ENCODE measurements at places on chromosomes 2 and 18. TPM values are rescaled to one million over a fixed set of nuclear protein-coding genes. Genes with fewer than 3 reads are reported as not detected.
A peak's percentile ranks its signal among the peaks of the same experiment; 100 is the strongest.

The CD226 gene
- total RNA-seq = 0.94 TPM

DNA sequence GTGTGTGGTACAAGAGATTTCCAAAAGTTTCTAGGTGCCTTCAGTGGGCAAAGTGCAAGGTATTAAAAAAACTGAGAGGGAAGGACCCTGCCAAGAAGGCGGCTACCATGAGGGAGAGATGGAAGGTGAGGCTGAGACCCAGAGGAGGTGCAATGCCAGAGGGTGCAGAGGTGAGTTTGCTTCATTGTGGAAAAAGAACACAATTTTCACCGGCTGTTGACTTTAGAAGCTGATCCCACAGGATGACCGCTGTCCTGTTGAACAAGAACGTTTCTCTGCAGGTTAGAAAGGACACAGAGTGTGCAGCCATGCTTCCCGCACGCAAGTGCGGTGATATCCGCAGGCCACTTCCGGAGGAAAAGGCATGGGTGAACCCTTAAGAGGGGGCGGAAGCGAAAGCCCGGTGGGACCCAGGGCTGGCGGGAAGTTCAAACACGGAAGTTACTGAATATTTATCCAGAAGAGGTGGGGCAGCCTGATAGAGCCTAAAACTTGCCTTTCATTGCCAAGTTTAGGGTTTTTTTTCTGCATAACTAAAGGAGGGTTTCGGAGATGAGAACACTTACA, 16.6 kb downstream of the SP110 start:
- DNase-seq = no peak

- no peak for DNase-seq
Observed at GRCh38 chr2:43344868-43345373, 118.5 kb upstream of the ZFP36L2 start.

GRCh38 chr18:24014062-24014985, at the start of gene TTC39C:
TTC39C (plus strand) TSS chr18:24014754; CDS start chr18:24014872, 118 bp downstream.
- DNase-seq = peak; percentile 84

DNA sequence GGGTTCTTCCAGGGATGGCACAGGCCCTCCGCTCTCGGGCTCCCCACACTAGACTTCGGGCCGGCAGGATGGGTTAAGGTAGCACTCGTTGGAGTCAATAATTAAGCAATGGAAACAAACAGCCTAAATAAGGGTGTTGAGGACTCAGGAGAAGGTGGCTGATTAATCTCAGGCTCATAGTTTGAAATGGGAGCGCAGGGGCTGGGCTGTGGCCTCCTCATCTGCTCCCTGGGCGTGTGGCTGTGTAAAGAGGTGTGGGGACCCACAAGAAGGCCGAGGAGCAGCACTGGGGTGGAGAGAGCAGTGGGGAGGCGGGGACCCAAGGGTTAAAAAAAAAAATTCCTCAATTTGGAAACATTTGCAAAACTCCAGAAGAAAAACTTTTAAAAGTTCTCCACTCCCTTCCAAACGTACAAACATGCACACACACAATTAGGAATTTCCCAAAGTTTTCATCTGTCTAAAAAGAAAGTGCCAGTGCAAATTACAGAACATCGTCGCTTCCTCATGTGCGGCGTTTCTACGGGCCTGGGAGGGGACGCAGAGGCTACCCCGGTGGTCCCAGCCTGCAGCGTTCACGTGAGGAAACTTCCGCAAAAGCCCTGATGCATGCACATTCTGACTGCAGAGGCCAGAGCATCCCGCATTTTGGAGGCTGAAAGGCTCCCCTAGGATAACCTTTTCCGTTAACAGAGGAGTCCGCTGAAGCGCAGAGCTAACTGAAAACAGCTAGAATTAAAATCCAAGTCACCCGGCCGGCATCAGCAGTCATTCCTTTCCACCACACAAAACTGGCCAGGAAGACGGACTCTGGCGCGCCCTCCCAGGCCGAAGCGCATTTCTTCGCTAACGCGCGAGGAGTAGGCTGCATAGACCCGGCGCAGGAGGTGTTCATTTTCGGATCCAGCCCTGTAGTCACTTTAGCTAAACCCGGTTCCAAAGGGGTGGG, 1.0 kb upstream of the TUBB6 start:
- peak; percentile 77 for DNase-seq

DNA sequence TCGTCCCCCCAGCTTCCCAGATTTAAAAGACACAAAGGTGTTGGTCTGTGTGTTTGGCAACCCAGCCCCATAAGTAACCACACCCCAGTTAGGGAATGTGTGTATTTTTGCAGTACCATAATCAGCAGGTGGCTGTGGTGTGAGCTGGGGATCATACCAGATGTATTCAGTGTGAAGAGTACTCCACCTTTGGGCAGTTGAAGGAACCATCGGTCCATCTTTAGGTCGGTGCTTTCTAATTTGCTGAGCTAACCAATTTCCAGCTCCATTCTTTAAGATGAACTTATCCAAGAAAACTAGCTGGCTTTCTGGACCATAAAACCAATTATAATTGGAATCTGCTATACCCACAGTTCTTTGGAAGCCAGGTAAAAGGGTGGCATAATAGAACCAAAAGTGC, 3.2 kb downstream of the DSEL start:
- DNase-seq = no peak

- DNase-seq = no peak
Observed at GRCh38 chr2:222303828-222304736, 5.3 kb upstream of the PAX3 start.

DNA sequence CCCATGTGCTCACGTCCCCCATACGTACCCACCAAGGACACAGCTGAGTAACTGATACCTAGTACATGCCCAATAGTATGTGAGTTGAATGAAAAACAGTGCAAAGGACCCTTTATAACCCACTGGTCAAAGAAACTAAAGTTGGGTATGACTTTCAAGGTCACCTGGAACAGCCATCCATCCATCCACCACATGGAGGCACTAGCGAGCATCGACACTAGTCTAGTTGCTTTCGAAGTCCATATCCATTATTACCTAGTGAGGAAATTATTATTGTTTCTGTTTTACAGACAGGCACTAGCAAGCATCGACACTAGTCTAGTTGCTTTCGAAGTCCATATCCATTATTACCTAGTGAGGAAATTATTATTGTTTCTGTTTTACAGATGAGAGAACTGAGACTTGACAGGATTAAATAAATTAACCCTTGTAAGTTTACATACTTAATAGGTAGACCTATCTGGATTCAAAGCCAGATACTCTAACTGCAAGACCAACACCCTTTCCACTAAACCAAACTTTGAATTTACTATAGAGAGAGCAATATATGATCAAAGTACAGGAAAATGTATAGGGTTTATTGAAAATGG, 233.7 kb downstream of the METTL4 start:
- no peak for DNase-seq

- DNase-seq = no peak
Observed at GRCh38 chr18:57516056-57516455, 70.4 kb downstream of the FECH start.

DNA sequence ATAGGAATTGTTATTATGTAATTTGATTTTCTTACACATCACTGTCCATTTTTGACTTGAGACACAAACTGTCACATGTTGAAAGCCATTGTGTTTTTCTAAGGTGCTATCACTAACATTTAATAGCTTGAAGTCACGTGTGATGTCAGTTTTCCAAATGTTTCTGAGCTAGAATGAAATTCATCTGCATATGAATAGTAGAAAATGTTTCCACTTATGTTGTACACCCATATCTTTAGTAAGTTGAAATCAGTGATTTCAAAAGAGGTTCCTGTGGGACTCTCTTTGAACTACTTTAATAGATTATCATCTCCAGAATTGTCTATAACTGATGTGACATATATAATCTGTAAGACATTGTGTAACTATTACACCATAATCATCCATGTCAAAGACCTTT, 27.8 kb downstream of the ABCG5 start:
- no peak for DNase-seq

Data from Right ventricle myocardium superior (tissue), 1 donor.